Activated naive CD4-positive, alpha-beta T cell treated with anti-CD3 and anti-CD28 coated beads, Interleukin-2, amount 50 U/mL, for 16 hours (primary cell): ENCODE measurements at places on chromosomes 2 and 18.
A peak's percentile ranks its signal among the peaks of the same experiment; 100 is the strongest.

- no peak for DNase-seq
Measured at GRCh38 chr18:45012286-45012685, 331.6 kb downstream of the SETBP1 start.

GRCh38 chr2:238304116-238304515, 15.7 kb upstream of the PER2 start:
- DNase-seq = no peak

DNA sequence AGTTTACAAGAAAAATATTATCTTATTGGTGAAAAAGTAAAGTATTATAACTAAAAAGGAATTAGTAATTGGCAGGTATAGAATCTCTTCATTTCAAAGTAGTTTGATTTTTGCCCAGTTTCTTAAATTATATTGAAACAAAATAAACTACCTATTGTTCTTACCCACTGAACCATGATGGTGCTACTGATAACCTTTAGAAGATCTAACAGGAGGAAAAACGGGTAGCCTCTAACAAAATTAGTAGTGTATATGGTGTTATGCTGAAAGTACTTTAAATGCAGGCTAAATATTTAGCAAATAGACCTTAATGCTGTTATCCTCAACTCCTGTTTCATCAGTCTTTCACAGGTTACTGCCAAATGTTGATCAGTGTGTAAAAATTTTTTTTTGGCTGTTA, 19.1 kb downstream of the MRPS9 start:
- no peak for DNase-seq

DNA sequence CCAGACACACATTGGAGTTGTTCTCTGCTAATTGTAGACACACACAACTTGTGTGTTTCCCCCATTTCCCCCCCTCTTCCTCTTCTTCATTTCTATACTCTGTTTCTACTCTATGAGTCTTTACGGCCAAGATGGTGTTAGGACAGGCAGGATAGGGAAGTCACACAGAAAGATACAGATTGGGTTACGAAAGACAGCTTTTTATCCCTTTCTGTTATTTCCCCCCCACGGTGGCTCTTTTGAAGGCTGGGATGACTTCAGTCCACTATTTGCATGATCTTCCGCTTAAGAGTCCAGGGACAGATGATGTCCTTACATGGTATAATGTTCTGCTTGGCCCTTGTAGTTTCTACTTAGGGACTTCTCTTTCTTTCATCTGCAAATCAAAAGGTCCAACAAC, 1.6 kb upstream of the EMILIN2 start:
- no peak for DNase-seq

- peak; percentile 75 for DNase-seq
Measured at GRCh38 chr2:113890253-113891235, 655 bp downstream of the ACTR3 start.

DNA sequence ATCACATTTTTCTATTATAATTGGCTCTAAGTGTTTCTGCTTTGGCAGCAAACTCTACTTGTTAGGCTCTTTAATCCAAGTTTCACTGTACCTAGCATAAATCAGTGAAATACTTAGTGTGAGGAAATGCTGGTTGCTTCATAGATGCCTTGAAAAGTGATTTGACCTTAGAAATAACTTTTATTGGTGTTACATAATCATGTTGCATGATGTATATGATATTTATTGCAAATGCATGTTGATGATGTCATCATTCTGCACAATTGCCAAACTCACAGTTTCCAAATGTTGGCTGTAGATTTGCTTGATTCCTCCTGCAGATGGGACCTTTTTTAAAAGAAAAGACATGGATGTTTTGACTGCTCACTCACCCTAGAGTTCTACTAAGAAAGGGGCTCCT, 137.6 kb upstream of the BCL2L11 start:
- DNase-seq = no peak

GRCh38 chr2:46862514-46862913, 53.1 kb downstream of the MCFD2 start:
- DNase-seq = no peak

DNA sequence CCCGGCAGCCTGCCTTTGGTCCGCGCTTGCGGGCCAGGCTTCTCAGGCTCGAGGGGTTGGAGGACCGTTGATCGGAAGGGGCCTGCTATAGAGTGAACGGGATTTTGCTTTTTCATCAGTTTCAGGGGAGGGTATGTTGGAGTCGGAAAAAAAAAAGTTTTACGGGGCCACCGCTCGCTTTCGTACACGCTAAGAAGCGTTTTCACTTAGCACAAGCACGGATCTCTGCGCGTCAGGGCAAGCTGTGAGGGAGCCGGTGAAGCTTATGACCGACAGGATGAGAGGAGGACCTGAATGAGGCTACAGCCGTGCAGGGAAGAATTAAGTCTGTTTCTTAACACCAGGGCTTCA, 443 bp downstream of the CPSF3 start:
- peak; percentile 44 for DNase-seq

GRCh38 chr18:8706791-8707555, 1.6 kb downstream of the MTCL1 start:
- DNase-seq = peak; percentile 16

DNA sequence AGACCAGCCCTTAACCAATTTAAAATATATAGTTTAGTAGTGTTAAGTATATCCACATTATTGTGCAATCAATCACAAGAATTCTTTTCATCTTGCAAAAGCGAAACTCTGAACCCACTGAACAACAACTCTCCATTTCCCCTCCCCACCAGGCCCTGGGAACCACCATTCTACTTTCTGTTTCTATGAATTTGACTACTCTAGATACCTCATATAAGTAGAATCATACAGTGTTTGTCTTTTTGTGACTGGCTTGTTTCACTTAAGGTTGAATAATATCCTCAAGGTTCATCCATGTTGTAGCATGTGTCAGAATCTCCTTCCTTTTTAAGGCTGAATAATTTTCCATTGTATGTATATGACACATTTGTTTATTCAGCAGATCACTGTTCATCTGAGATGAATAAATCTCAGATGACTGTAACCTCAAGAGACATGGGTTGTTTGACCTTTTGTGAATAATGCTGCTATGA, 8.1 kb upstream of the SOS1 start:
- peak; percentile 75 for DNase-seq

DNA sequence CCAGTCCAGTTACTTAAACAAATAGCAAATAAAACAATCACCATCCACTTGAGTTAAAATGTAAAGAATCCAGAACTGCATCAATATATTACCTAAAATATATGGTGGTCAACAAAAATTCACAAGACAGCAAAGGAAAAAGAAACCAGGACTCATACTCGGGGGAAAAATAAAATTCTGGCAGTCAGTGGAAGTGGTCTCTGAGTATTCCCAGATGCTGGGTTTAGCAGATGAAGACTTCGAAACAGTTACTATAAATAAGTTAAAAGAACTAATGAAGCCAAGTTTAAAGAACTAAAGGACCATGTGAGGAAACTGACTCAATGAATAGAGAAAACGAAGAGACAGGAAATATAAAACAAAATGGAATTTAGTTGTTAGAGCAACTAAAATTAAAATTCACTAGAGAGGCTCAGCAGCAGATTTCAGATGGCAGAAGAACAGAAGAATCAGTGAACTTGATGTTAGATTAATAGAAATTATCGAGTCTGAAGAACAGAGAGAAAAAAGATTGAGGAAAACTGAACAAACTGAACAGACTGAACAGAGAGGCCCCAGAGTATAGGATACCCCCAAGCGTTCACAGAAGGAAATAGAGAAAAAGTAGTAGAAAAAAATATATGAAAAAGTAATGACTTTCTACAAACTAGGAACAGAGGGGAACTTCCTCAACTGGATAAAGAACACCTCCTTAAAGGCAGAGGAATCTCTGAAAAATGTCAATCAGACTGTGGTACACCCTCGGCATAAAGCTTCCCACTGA, 27.9 kb downstream of the MGAT4A start:
- no peak for DNase-seq

GRCh38 chr18:49678440-49678839, 116.6 kb downstream of the LIPG start:
- DNase-seq = no peak

DNA sequence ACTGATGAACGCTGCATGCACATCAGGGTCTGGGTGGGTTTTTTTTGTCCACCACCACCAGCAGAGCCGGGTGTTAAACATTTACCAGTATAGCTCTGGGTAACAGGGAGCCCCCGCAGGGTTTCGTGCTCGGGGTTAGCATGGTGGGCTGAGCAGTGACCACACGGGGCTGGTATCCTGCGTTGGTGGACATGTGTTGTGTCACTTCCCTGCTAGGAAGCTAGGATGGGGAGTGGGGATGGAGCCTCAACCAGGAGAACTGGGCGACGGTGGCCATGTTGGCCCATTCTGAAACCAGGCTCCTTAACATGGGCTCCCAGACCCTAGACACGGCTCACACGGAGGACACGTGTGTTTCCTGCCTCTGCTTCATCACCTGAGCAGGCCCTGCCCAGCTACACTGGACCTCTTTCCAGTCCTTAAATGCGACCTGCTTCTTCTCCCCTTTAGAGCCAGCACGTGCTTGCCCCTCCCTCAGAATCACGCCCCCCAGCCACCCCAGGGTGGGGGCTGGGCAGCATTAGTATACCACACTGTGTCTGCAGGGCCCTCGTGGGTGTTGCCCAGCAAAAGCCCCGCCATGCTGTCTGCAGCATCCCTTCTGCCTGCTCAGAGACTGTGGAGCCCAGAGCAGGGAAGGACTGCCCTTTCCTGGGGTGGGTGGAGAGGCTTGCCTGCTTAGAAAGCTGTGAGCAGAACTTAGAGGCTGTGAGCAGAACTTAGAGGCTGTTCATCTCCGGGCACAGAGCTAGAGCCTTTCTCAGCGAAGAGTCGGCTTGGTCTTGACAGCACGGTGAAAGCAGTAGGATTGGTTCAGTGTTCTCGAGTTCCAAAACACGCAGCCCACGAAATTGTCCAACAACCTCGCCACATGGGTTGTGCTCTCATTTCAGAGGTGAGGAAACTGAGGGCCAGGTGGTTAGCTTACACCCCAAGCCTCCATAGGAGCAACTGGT, 142.1 kb downstream of the KLHL29 start:
- DNase-seq = no peak

- DNase-seq = no peak
Measured at GRCh38 chr18:58091099-58091611, 47.1 kb downstream of the NEDD4L start.

- no peak for DNase-seq
Measured at GRCh38 chr2:229620289-229620688, 94.1 kb downstream of the DNER start.

DNA sequence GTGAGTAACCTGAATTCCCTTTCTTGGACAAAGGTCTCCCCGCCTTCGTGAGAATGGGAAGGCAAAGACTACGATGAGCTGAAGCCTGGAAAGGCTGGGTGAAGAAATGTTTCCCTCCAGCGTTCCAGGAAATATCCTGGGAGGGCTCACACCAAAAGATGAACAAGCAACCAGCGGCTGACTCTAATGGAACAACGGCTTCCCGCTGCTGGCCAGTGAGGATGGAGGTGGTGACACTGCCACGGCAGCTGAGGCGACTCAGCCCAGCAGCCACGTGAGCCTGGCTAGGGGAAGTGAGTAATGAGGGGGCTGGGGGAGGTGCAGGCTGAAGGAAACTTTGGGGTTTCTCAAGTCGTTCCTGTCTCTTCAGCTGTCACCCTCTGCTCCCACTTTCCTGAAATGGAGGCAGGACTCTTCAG, 105.0 kb upstream of the SMAD7 start:
- no peak for DNase-seq

DNA sequence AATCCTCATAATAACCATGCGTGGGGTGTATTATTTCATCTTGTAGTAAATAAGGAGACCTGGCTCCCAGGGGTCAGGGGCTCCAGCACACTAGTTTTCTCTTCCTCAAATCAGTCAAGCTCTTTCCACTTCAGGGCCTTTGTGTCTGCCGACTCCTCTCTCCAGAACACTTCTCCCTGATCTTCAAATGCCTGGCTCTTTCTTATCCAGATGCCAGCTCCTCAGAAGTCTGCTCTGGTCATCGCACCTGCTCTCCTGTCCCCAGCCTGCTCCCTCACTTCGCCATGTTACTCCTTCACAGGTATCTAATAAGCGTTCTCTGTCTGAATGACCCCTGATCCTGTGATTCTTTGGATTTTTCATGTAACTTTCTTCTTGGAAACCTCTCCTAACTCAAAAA, 62.0 kb downstream of the GYPC start:
- no peak for DNase-seq

DNA sequence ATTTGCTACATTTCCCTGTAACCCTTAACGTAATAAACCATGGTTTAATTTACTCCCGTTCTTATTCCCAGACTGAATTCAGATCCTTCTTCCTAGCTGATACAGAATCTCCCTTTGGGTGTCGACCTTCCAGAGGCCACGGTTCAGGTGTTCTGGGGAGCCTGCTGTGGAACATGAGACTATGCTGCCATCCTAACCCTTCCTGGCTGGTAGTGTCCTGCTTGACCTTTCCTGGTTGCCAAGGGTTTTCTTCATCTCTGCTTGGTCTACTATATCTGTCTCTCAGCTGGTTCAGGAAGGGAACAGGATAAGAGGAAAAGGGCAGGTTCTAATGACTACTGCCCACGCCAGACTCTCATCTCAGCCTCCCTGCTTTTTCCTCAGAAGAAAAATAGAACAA, 36.5 kb downstream of the STAT1 start:
- DNase-seq = no peak

GRCh38 chr18:76491776-76492668, 3.0 kb downstream of the ZNF516 start:
- DNase-seq = peak; percentile 58

DNA sequence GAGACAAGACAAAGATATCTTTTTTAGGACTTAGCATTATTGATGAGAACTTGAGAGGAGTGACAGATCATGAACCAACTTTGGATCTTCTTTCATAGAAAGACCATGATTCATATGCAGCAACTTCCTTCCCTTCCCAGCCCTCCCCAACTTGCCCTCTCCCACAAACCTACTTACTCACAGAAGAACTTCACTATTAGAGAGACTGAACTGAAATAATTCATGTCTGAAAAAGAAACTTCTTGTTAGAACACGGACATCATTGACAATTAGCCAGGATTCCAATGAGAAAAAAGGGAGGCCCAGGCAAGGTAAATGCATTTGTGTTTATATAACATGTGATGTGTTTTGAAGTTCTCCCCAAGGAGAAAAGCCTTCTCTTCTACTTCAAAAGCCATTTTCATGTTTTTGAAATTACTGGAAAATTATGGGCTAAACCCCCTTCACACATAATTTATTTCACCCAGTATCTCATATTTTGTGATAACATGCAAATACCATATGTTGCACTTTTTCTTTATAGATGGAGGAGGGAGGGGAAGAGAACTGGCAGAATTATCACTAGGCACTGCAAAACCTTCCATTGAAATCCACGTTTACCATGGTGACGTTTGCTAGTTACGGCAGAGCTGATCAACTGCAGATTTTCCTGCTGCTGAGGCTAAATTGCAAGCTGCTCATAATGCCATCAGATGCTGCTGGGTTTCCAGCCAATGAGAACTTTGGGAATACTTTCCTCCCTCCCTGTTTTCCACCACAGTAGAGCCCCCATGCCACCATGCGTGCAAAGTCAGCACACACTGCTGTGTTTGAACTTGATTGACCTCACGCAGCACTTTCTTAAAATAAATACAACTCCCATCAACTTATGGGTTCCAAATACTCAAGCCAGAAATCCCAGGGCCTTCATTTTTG, 294.7 kb downstream of the MEIS1 start:
- DNase-seq = no peak

- no peak for DNase-seq
Measured at GRCh38 chr2:112630268-112630667, 15.5 kb upstream of the SLC20A1 start.
